ENCODE measurements at places on chromosomes 5 and 9. TPM values are rescaled to one million over a fixed set of nuclear protein-coding genes. Genes with fewer than 3 reads are reported as not detected.

DNA sequence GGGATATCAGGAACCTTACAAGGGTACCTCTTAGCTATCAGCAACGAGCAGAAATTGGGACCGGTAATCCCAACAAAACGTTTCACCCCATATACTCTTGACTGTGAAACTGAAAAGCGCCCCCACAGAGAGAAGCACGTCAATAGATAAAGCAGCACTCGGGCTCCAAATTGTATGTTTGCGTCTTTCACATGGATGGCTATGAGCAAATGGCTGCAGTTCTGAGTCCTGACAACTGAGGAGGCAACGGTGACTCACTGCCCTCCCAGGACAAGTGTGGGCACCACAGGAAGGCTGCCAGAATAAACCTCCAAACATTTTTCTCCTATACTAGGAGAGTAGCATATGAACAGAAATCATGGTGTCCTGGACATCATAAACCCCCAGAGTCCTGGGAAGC lies 36.6 kb downstream of the SEMA4D start:
- peaks cover 19% of the 10 kb centered on the region for H3K36me3 ChIP-seq
- no peak for DNase-seq
- H3K27ac ChIP-seq, result peak overlapping the region; percentile 87
- peaks cover 99% of the 10 kb centered on the region for H3K4me1 ChIP-seq

- no peak overlapping the region for H3K4me3 ChIP-seq
- DNase-seq, result no peak
- no peak overlapping the region for H3K27ac ChIP-seq
- H3K36me3 ChIP-seq, result no peaks in the 10 kb centered on the region
Measured at GRCh38 chr5:174272671-174273070, 227.2 kb downstream of the NSG2 start.

DNA sequence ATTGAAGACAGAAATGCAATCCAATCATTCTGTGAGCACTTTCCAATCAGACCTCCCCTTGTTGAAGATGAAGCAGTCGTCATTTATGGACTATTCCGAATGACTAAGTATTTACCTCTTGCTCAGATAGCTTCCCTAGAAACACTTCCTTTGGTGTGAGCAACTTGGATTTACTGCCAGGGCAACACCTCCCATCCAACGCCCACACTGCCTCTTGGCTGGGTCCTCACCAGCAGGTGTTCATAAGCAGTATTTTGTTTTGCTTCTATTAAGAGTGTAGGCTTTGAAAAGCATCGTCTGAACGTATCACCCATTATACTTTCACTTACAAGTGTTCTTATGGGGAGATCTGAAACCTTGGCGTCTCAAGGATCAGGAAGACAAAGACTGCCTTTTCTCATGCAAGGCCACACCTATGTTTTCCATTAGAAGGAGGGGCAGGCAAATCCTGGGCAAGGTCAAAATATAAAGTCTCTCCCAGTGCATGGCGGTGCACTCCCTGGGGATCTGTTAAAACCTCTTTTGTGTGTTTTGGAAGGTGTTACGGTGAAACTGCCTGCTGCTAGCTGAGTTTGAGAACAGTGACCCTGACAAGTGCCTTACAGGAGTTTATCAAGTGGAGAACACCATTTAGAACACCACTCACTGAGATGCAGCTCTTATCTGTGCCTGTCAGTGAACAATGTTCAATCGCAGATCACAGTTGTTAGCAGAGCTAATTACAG lies 10.6 kb upstream of the MARCHF3 start:
- no peaks in the 10 kb centered on the region for H3K4me1 ChIP-seq
- no peak overlapping the region for H3K27ac ChIP-seq
- H3K36me3 ChIP-seq, result peaks cover 2% of the 10 kb centered on the region
- DNase-seq, result no peak

DNA sequence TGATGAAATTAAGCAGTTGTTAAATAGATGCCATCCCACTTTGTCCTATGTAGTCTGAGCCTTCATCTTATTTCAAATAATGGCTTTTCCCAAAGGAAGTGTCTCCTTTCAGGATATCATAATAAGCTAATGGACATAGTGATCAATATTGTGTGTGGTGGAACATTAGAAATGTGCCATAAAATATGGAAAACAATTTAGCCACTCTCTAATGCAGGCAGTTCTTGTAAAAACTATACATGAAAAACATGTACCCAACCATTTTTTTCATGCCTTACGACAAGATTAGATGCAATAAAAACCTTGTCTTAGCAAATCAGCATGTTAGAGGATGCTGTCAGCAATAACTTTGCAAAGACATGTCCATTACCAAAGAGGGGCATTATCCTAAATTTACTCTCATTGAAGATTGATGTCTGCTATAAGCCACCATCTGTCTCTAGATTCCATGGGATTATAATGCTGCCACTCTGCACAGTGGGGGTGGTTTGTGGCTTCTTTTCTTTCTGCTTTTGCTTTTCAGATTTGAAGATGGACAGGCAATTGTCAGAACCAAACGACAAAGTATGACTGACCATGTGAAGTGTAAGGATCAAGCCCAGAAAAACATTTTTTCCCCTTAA lies 724.0 kb upstream of the ZNF608 start:
- no peaks in the 10 kb centered on the region for H3K4me1 ChIP-seq
- H3K4me3 ChIP-seq, result no peak overlapping the region
- H3K27me3 ChIP-seq, result no peaks in the 10 kb centered on the region
- H3K27ac ChIP-seq, result no peak overlapping the region
- DNase-seq, result no peak

GRCh38 chr9:76562511-76562911 lies 103.5 kb downstream of the GCNT1 start:
- no peak for DNase-seq
- no peak overlapping the region for H3K27ac ChIP-seq
- H3K4me3 ChIP-seq, result no peak overlapping the region
- no peaks in the 10 kb centered on the region for H3K4me1 ChIP-seq
- H3K36me3 ChIP-seq, result no peaks in the 10 kb centered on the region

DNA sequence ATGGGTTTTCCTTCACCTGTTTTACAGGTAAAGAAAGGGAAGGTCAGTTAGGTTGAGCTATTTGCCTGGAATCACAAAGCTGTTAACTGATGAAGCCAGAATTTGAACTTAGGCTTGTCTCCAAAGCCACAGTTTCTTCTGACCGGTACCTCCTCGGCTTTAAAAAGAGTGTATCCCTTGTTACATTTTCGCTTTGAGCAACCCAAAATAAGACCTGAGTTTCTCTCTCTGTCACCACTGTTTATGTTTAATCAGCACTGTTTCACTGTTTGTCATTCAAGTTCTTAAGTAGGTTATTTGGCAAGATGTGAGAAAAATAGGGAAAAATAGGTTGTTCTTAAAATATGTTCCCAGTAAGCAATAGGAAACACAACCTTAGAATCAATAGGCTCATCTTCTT lies 84.6 kb downstream of the VCAN start:
- H3K27ac ChIP-seq, result no peak overlapping the region
- no peak for DNase-seq
- no peaks in the 10 kb centered on the region for H3K4me1 ChIP-seq
- H3K4me3 ChIP-seq, result no peak overlapping the region
- H3K36me3 ChIP-seq, result no peaks in the 10 kb centered on the region

- no peaks in the 10 kb centered on the region for H3K27me3 ChIP-seq
- no peak for DNase-seq
- no peak overlapping the region for H3K4me3 ChIP-seq
- H3K27ac ChIP-seq, result no peak overlapping the region
Measured at GRCh38 chr9:108245331-108245730, 610.5 kb downstream of the ACTL7B start.

Gene DND1
- total RNA-seq, result 2.1 TPM

Gene FREM1
- total RNA-seq, result 0.67 TPM
